ENCODE measurements at places on chromosomes 13 and 19.
A peak's percentile ranks its signal among the peaks of the same experiment; 100 is the strongest.

GRCh38 chr13:21355304-21355703 lies 103.8 kb downstream of the ZDHHC20 start:
- no peak for DNase-seq

- peak; percentile 74 for DNase-seq
These were observed 14.0 kb upstream of the ATP8B3 start for GRCh38 chr19:1825909-1826556.

- peak; percentile 16 for DNase-seq
These were observed 1.0 kb downstream of the EPOR start for GRCh38 chr19:11382898-11383705.

GRCh38 chr19:16041299-16041990 lies 34.9 kb upstream of the TPM4 start:
- peak; percentile 67 for DNase-seq

- peak; percentile 31 for DNase-seq
These were observed 6.9 kb downstream of the PSG1 start for GRCh38 chr19:42872608-42873007.

DNA sequence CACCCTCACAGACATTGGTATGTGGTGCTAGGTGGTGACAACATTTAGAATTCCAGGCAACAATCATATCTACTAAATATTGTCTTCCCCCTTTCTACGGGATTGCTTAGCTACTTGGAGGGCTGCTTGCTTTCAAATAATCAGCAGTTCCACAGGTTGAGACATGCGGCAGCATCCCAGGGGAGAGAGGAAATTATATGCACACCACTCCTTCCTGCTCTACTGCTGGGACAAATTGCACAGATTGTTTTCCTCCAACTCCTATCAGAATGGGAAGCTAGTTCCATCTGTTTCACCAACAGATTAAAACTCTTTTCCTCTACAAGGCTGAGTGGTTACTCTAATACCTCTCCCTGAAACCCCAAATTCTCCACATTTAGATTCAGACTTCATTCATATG lies 275.4 kb downstream of the DNAJC15 start:
- no peak for DNase-seq

DNA sequence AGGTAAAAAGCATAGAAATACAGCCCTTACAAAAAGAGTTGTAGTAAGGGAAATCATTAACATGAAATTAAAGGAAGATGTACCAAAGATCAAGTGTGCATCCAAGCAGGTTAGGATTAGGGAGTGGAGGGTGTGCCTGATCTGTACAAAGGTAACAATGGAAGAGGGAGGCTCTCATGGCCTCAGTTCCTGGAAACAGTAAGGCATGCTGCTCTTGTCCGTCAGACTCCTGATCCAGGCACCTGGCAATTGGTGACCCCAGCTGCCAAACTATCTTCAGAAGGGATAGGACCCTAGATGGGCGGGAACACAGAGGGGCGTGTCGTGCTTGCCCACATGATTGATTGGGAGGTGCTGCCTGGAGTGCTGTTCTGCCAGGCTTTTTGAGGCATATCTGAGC lies 4.5 kb downstream of the TEX26 start:
- no peak for DNase-seq

- no peak for DNase-seq
These were observed 2564.3 kb upstream of the PCDH20 start for GRCh38 chr13:63979951-63980350.

DNA sequence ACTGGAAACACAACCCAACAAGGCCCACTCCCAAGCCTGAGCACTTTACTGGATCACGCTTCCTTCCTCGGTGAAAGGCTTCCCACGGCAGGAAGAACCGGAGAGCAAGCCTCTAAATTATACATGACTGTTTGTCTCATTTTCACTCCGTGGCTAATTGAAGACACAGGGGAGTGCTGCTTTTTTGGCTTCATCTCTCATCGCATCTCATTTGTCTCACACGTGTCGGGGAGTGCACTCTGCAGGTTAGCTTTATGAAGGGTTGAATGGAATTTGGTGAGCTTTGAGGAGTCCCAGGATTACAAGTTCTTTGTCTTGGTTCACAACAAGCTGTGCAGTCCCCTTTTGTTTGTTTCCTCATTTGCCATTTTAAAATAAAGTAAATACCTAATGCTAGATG lies 544.6 kb downstream of the GPC6 start:
- no peak for DNase-seq

DNA sequence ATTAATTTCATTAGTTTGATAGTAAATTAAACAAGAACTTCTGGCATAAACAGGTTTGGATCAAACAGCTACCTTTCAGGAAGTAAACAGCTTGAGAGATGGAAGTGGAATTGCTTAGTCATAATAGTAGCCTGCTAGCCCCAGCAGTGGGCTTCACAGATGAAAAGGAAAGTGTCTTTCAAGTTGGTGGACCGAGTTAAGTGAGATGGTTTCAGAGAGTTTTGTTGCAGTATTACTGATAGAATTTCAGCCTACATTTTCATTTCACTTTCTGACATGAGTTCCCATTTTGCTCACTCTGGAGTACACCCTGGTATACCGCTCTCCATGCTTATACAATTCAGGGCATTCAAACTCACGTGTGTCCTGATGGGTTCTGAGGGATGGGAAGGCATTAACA lies 2.0 kb upstream of the PTOV1 start:
- DNase-seq = no peak

GRCh38 chr13:96011291-96011872 lies 41.8 kb downstream of the UGGT2 start:
- DNase-seq = no peak

GRCh38 chr13:112959206-112959605 lies 9.8 kb upstream of the MCF2L start:
- no peak for DNase-seq

- no peak for DNase-seq
These were observed 132.5 kb downstream of the NALCN start for GRCh38 chr13:101283782-101284181.

DNA sequence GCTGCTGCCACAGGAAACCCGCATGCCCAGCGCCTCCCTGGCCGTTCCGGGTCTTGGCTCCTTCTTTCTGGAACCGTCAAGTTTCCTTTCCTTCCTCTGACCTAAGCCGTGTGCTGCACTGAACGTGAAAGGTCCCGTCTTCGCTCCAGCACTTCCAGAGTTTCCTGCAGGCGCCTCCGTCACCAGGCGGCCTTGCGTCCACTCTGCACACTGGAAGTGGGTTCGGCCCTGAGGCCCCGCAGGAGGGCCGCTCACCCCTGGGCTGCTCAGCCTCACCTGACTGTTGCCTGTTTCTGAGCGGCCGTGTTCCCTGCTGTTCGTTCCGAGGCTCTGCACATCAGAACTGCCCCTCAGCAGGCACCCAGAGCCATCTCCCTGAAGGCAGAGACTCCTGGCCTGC lies 12.3 kb upstream of the MEX3D start:
- DNase-seq = no peak

GRCh38 chr19:40799558-40800338 lies 757 bp downstream of the EGLN2 start:
- peak; percentile 42 for DNase-seq

DNA sequence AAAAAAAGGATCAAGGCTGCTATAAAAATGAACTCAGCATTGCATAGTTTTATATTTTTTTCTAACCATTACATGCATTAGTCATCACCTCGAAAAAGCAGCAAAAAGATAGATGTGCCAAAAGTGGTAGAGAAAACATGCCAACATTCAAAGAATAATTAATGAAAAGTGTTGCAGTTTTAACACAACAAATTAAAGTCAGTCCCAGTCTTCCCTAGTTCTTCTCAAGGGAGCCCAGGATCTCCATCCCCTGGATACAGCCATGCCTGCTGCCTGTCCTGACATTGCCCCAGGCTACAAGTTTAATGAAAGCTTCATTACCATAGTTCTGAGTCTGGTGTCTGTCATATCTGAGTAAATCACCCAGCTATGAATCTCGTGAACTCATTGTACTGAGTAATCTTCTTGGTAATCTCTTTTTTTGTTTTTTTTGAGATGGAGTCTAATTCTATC lies 116.6 kb upstream of the KLF12 start:
- peak; percentile 26 for DNase-seq

DNA sequence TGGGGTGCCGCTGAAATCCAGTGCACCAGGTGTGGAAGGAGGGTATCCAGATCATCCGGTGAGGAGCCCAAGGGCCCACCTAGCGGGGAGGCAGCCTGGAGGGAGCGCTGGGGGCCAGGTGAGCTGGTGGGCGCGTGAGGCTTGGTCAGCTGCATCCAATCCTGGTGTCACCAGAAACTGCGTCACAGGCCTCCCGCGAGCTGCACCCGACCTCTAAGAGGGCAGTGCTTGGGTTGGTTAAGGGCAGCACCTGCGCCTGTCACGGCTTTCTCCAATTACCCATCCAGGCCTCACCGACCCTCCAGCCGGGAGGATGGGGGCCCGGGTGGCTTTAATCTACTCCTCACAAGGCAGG lies 284 bp downstream of the RNF17 start:
- no peak for DNase-seq

DNA sequence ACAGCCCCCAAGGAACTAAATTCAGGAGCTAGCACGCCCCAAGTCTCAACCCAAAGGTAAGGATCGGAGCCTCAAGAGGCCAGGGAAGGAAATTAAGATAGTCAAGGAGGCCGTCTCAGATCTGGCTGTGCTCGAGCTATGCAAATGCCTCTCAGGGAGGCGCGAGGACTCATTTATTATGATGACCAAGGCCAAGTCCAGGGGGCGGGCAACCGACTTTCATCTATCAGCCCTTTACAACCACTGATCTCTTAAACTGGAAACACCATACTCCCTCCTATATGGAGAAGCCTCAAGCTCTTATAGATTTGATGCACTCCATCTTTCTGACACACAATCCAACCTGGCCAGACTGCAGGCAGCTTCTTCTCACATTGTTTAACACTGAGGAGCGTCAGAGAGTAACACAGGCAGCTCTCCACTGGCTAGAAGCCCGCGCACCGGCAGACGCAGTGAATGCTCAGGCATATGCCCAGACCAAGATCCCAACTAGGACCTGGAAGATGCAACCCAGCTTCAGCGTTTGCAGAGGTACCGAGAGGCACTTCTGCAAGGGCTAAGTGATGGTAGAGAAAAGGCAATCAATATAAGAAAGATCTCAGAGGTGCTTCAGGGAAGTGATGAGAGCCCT lies 9.6 kb upstream of the SLC15A1 start:
- DNase-seq = no peak

GRCh38 chr19:2797280-2797679 lies 12.0 kb downstream of the THOP1 start:
- DNase-seq = no peak

Measured in choroid plexus epithelial cell (primary cell).